Activated T-helper 9 cell treated with anti-CD3 and anti-CD28 coated beads, Interleukin-2, amount 50 U/mL, for 16 hours (primary cell): ENCODE measurements at places on chromosomes 1 and 21.

GRCh38 chr1:168328731-168329364, 48.2 kb downstream of the TBX19 start:
- no peak for DNase-seq

GRCh38 chr1:28640766-28641165, 2.1 kb downstream of the TAF12 start:
- no peak for DNase-seq

GRCh38 chr1:58459911-58460310, 86.6 kb downstream of the OMA1 start:
- DNase-seq, result no peak

- DNase-seq, result no peak
Observed at GRCh38 chr1:205250699-205251098, 23.0 kb downstream of the TMCC2 start.

DNA sequence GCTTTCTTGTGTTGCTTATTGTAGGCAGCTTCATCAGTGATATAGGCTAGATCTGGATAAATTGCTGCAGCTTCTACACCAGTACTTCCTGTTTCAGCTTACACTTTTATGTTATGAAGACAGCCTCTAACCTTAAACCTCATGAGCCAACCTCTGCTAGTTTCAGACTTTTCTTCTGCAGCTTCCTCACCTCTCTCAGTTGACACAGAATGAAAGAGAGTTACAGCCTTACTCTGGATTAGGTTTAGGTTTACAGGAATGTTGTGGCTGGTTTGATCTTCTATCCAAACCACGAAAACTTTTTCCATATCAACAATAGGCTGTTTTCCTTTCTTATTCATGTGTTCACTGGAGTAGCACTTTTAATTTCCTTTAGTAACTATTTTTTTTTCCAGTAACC, 76.9 kb upstream of the RNPC3 start:
- DNase-seq, result no peak

DNA sequence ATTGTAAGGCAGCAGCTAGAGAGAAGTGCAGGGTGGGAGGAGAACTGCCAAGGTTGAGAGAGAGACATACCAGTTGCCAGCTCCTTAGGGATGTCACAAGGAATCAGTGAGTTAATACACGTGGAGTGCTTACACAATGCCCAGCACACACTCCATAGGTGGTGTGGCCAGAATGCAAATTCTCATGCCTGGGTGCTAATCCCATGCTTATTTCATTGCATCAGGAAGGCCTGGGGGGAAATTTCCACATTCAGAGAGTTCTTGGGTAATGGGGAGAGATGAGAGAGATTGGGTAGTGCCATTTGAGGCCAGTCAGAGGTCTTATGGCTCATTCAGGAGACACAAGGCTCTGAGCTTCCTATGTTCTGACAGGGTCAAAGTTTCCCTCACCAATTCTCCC, 38.7 kb downstream of the GJA5 start:
- no peak for DNase-seq

DNA sequence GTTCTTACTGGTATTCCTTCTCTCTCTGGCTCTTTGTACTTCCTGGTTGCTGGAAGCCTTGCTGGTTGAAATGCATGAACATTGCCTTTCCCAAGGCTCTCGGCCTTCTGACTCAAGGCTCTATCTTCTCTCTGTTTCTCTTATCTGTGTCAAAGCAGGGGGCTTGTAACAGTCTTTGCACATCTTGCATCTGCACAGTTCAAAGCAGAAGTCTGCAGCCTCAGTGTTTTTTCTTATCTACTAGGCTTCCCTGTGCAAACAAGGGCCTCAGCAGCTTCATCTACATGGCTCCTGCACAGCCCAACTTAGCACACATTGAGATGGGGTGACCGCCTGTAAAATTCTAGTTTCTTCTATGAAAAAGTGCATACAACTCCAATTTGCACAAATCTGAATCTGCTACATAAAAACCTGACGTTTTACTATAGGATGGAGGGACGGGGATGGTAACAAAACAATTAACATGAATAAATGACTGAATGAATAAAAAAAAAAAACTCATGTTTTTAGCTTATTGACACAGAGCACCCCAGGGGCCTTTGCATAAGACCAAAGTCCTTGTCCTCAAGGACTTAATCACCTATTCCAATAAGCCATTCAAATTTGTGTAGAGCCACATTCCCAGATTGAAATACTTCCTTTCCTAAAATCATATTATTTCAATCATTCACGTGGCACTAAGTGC, 458.3 kb downstream of the LMO4 start:
- no peak for DNase-seq

DNA sequence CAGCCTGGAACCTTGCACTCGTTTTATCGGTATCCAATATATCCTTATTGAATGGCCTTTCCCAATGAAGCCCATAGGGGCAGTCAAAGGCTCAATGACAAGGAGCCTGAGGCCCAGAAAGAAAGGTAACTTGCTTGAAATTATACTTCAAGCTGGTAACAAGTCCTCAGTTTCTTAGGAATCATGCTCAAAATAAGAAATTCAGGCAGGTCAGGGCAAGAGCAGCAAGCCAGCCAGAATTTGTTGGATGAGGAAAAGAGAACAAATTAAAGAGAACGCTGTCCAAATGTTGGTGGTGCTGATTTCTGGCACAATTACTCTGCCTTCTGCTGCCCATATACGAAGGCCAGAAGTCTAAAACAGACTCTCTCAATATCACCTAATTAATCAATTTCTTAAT, 77.6 kb downstream of the DDX20 start:
- DNase-seq, result no peak
